ENCODE measurements at places on chromosomes 2 and 18. TPM values are rescaled to one million over a fixed set of nuclear protein-coding genes. Genes with fewer than 3 reads are reported as not detected.

Gene CERS6
- 20.5 TPM for total RNA-seq

Gene RNF125
- total RNA-seq = 1.4 TPM

Gene HOXD11
- not detected for total RNA-seq

Gene CASP10
- 5.2 TPM for total RNA-seq

Gene ZNF396
- 4.5 TPM for total RNA-seq

Gene TUBA3E
- not detected for total RNA-seq

- H3K36me3 ChIP-seq = no peaks in the 10 kb centered on the region
- H3K4me1 ChIP-seq = peaks cover 75% of the 10 kb centered on the region
- no peak overlapping the region for H3K4me3 ChIP-seq
- no peak for DNase-seq
- peak overlapping the region; percentile 53 for H3K27ac ChIP-seq
These were observed 4.5 kb downstream of the IDH1 start for GRCh38 chr2:208250388-208250787.

- H3K27me3 ChIP-seq = no peaks in the 10 kb centered on the region
- H3K36me3 ChIP-seq = no peaks in the 10 kb centered on the region
- peak; percentile 39 for DNase-seq
- H3K4me1 ChIP-seq = no peaks in the 10 kb centered on the region
These were observed 10.6 kb downstream of the KDSR start for GRCh38 chr18:63356272-63356896.

Gene SCG2
- 193 TPM for total RNA-seq

GRCh38 chr18:12305930-12306629 lies 2.0 kb upstream of the TUBB6 start:
- H3K4me1 ChIP-seq = no peaks in the 10 kb centered on the region
- no peaks in the 10 kb centered on the region for H3K27me3 ChIP-seq
- no peak overlapping the region for H3K4me3 ChIP-seq
- no peak for DNase-seq
- no peak overlapping the region for H3K27ac ChIP-seq
- no peaks in the 10 kb centered on the region for H3K36me3 ChIP-seq

GRCh38 chr2:231685349-231686191 lies 22.8 kb upstream of the PTMA start:
- DNase-seq = no peak
- peaks cover 14% of the 10 kb centered on the region for H3K4me1 ChIP-seq
- H3K27me3 ChIP-seq = no peaks in the 10 kb centered on the region

Gene TBR1
- not detected for total RNA-seq

DNA sequence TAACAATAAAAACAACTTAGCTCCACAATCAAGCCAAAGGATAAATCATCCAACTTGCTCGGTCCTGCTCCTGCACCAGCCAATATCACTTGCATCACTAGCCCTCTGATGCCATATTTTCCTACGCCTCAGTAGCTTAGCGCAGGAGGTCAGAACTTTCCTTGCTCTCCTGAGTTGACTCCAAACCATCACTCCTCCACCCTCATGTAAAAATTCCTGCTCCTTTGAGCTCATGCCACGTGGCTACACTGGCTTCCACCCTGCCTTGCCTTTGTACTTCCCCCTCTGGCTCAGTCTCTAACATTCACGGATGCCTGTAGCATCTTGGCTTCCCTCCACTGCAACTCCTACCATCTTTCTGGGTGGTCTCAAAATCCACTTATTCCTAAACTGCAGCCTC lies 25.2 kb downstream of the AAK1 start:
- no peak overlapping the region for H3K4me3 ChIP-seq
- H3K27me3 ChIP-seq = no peaks in the 10 kb centered on the region
- peak; percentile 51 for DNase-seq
- no peak overlapping the region for H3K27ac ChIP-seq
- H3K4me1 ChIP-seq = peaks cover 17% of the 10 kb centered on the region

DNA sequence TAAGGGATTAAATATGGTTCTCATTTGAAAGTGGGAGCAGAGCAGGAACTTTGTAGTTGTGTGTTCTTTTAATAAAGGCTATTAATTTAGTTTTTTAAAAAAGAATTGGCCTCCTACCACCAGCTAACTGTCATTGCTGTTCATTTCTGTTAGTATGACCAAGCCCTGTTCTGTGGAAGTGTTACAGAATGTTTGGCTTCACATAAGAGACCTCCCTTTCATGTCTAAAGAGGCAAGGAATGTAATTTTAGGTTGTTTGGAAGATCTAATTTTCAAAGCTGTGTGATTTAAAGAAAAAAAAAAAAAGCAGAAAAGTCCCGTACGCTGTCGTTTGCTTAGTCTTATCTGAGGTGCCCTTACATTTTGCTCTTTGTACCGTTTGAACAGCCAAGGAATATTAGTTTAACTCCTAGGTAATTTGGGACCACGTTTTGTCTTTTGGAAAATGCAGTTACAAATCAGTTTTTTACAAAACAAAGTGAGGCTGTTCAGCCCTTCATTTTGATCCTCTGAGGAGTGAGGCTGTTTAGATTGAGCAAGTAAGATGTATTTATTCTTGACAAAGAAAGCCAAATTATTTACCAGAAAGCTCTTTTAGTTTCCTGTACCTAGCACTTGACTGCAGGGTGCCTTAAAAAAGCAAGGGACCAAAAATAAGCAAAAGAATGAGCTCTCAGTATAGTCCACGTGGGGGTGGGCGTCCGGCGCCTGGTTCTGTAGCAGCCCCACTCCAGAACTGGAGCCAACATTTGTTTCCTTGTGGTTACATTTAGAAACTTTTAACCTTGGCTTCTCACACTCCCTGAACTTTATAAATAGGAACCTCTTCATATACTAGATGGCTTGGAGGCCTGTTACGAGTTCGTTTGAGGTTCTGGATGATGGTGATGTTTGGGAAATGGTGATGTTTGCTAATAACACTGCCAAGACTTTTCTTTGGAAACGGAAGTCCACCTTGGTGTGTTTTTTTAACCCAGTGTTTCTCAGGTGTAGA lies 136.2 kb downstream of the FMNL2 start:
- H3K4me1 ChIP-seq = peaks cover 18% of the 10 kb centered on the region
- H3K27me3 ChIP-seq = no peaks in the 10 kb centered on the region
- H3K27ac ChIP-seq = no peak overlapping the region
- no peaks in the 10 kb centered on the region for H3K36me3 ChIP-seq
- H3K4me3 ChIP-seq = no peak overlapping the region

- peaks cover 7% of the 10 kb centered on the region for H3K27me3 ChIP-seq
- no peaks in the 10 kb centered on the region for H3K36me3 ChIP-seq
- H3K4me1 ChIP-seq = no peaks in the 10 kb centered on the region
- no peak overlapping the region for H3K4me3 ChIP-seq
These were observed 48.4 kb downstream of the NPPC start for GRCh38 chr2:231877533-231878456.

GRCh38 chr2:165274698-165275097 lies 35.5 kb downstream of the SCN2A start:
- H3K4me1 ChIP-seq = peaks cover 4% of the 10 kb centered on the region
- H3K27me3 ChIP-seq = no peaks in the 10 kb centered on the region
- H3K4me3 ChIP-seq = no peak overlapping the region

- H3K4me3 ChIP-seq = no peak overlapping the region
- DNase-seq = no peak
- H3K36me3 ChIP-seq = peaks cover 67% of the 10 kb centered on the region
- H3K4me1 ChIP-seq = no peaks in the 10 kb centered on the region
These were observed 29.7 kb downstream of the C2orf42 start for GRCh38 chr2:70161069-70161534.

Gene IL1RL1
- total RNA-seq = 7.7 TPM

- DNase-seq = no peak
- no peak overlapping the region for H3K27ac ChIP-seq
- H3K4me1 ChIP-seq = no peaks in the 10 kb centered on the region
These were observed 48.8 kb downstream of the RAB27B start for GRCh38 chr18:54877076-54877475.

DNA sequence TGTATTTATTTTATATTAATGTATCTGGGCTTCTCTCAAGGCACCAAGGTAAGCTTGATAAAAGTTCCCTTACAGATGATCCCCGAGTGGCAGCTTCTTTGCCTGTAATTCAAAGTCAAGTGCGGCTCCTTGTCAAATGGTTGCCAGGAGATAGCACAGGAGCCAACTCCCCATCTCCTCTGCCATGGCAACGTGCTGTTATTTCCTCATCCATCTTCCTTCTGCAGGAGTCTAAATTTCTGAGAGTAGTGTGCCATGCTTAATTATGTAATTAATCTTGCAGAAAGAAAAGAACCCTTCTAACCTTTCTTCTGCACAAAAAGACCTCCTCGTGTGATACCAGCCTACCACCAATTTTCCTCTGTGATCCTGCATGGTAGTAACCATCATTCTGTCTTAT lies 46.2 kb upstream of the ACMSD start:
- H3K4me1 ChIP-seq = no peaks in the 10 kb centered on the region
- no peak for DNase-seq
- no peak overlapping the region for H3K4me3 ChIP-seq
- H3K27ac ChIP-seq = no peak overlapping the region
- no peaks in the 10 kb centered on the region for H3K36me3 ChIP-seq

DNA sequence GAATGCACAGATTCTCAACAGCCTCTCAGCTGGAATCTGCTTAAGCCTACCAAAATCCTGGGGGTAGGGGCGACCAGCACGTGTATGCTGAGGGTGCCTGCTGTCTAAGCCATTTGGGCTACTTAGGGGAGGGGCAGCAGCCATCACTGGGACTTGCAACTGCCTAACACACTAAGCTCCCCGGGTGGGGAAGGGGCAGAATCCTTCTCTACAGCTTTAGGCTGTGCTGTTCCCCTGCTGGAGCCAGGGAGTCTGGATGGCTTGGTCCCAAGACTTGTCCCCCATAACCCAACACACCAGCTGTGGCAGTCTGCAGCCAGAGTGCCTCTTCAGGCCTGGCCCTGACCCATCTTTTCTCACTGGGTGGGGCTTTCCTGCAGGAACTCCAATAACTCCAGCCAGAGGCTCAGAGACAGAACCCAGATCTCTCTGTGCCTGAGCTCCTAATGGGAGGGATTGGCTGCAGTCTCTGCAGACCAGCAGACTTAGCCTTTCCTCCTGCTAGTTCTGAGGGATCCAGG lies 305.4 kb upstream of the RND3 start:
- no peak overlapping the region for H3K4me3 ChIP-seq
- DNase-seq = no peak
- H3K4me1 ChIP-seq = no peaks in the 10 kb centered on the region
- H3K36me3 ChIP-seq = no peaks in the 10 kb centered on the region

GRCh38 chr2:118169359-118170005 lies 81.2 kb downstream of the INSIG2 start:
- H3K4me3 ChIP-seq = no peak overlapping the region
- H3K27ac ChIP-seq = no peak overlapping the region
- no peaks in the 10 kb centered on the region for H3K36me3 ChIP-seq
- no peaks in the 10 kb centered on the region for H3K27me3 ChIP-seq
- H3K4me1 ChIP-seq = peaks cover 6% of the 10 kb centered on the region

DNA sequence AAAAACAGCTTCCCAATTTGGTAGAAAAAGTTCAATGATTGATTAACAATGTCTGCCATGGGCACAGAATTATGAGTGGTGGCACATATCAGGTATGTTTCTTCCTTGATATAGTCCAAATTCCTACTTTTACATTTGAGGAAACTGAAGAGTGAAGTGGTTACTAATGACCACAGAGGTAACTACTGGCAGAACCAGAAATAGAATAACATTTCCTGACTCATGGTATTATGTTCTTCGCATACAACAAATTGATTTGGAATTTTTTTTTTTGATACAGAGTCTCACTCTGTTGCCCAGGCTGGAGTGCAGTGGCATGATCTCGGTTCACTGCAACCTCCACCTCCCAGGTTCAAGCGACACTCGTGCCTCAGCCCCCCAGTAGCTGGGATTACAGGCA lies 6.0 kb upstream of the NFE2L2 start:
- DNase-seq = no peak
- no peaks in the 10 kb centered on the region for H3K27me3 ChIP-seq
- no peak overlapping the region for H3K27ac ChIP-seq
- no peak overlapping the region for H3K4me3 ChIP-seq
- peaks cover 21% of the 10 kb centered on the region for H3K4me1 ChIP-seq
- no peaks in the 10 kb centered on the region for H3K36me3 ChIP-seq

- DNase-seq = no peak
- no peak overlapping the region for H3K27ac ChIP-seq
- no peak overlapping the region for H3K4me3 ChIP-seq
- H3K27me3 ChIP-seq = peaks cover 5% of the 10 kb centered on the region
These were observed 59.8 kb downstream of the SNTG2 start for GRCh38 chr2:1010415-1010930.

- no peak for DNase-seq
- no peak overlapping the region for H3K4me3 ChIP-seq
- H3K27me3 ChIP-seq = no peaks in the 10 kb centered on the region
- no peak overlapping the region for H3K27ac ChIP-seq
These were observed 399.0 kb upstream of the HNRNPA3 start for GRCh38 chr2:176813621-176814049.

Gene DYNAP
- total RNA-seq = not detected

- no peak for DNase-seq
- no peaks in the 10 kb centered on the region for H3K36me3 ChIP-seq
- no peak overlapping the region for H3K4me3 ChIP-seq
- no peaks in the 10 kb centered on the region for H3K4me1 ChIP-seq
- H3K27ac ChIP-seq = no peak overlapping the region
These were observed 396.7 kb upstream of the DCC start for GRCh38 chr18:51943281-51943680.

Gene C2orf66
- not detected for total RNA-seq

DNA sequence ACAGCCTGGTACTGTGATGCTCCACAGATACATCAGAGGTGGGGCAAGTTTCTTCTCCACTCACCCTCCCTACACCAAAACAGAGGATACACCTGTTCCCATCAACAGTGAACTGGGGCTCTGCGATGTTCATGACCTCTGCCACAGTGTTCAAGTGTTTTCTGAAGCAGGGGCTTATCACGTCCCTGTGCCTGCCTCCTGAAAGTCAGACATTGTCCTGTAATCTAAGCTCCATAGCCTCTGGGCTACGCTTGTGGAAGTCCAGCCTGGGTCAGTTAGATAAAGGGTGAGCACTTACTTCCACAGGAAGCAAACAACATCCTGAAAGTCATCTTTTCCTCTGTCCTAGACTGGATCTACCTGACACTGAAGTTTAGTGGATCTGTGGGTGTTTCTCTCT lies 20.2 kb upstream of the MRO start:
- no peak overlapping the region for H3K4me3 ChIP-seq
- no peaks in the 10 kb centered on the region for H3K4me1 ChIP-seq
- no peak overlapping the region for H3K27ac ChIP-seq
- H3K27me3 ChIP-seq = no peaks in the 10 kb centered on the region
- no peaks in the 10 kb centered on the region for H3K36me3 ChIP-seq

Gene KIF5C
- 9.1 TPM for total RNA-seq

GRCh38 chr2:36871068-36871707 lies 95.1 kb downstream of the STRN start:
- no peaks in the 10 kb centered on the region for H3K36me3 ChIP-seq
- no peaks in the 10 kb centered on the region for H3K4me1 ChIP-seq
- H3K27ac ChIP-seq = no peak overlapping the region
- no peak overlapping the region for H3K4me3 ChIP-seq
- no peaks in the 10 kb centered on the region for H3K27me3 ChIP-seq
- DNase-seq = no peak

Gene GPN1
- 21.6 TPM for total RNA-seq

Gene CARF
- 13.4 TPM for total RNA-seq

- H3K36me3 ChIP-seq = no peaks in the 10 kb centered on the region
- no peak for DNase-seq
- no peaks in the 10 kb centered on the region for H3K27me3 ChIP-seq
- H3K4me1 ChIP-seq = no peaks in the 10 kb centered on the region
These were observed 80.3 kb downstream of the VAPA start for GRCh38 chr18:9994026-9994570.

Gene SPHKAP
- total RNA-seq = not detected

Gene SULT1C4
- 1.9 TPM for total RNA-seq

- no peak overlapping the region for H3K4me3 ChIP-seq
- H3K36me3 ChIP-seq = no peaks in the 10 kb centered on the region
- no peak overlapping the region for H3K27ac ChIP-seq
- H3K4me1 ChIP-seq = peaks cover 8% of the 10 kb centered on the region
- no peak for DNase-seq
These were observed 1230.7 kb upstream of the ZEB2 start for GRCh38 chr2:145750612-145751011.

Gene GALNT5
- 0.22 TPM for total RNA-seq

Data from adrenal gland (tissue), 19 donors.